RPMI7951 (cell line): ENCODE measurements at places on chromosomes 1 and 21. TPM values are rescaled to one million over a fixed set of nuclear protein-coding genes. Genes with fewer than 3 reads are reported as not detected.
A peak's percentile ranks its signal among the peaks of the same experiment; 100 is the strongest.

DNA sequence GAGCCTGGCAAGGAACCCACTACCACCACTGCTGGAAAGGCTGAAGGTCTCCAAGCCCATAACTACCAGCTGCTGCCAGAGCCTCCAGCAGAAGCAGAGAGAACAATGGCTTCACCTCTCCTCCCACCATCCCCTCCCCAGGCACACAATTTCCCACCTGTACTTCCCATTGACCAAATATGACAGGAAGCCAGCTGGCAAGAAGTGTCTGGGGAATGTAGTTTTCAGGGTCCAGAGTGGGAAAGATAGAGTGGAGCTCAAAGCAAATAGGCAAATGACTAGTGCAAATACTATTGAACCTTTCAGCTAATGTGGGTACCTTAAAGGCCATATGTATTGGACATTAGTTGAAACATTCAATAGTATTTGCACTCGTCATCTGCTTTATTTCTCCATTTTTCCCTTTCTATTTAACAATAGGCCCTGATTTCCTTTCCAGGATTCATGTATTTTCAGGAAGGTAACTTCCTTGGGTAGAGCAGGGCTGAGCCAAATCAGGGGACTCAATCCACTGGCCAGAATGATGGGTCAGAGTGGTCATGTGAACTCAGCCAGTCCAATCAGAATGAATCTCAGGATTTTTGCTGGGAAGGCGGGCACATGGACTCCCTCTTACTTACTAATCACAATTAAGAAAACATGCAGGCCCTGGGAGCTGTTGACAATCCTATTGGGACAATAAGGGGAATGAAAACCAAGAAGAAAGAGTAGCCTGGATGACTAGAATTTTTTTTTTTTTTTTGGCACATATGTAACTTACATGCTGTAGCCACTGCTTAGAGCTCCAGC, 12.1 kb upstream of the NFYC start:
- DNase-seq, result no peak

DNA sequence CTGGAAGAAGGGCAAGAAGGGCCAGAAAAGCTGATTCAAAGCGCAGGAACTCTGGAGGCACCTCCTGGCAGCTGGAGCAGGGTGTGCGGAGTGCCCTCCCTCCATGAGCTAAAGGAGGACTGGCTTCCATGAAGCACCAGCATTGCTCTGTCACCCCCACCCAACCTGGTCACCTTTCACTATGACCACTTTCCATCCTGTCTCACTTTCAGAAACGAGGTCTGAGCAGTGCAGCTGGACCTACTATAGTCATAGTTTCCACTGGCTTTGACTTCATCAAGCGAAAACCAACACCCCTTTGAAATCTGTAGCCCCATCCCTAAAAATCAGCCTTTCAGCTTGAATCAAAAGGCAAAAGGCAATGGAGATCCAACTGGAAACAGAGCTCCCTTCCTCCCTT, 84.8 kb upstream of the CACNA1E start:
- DNase-seq, result no peak

DNA sequence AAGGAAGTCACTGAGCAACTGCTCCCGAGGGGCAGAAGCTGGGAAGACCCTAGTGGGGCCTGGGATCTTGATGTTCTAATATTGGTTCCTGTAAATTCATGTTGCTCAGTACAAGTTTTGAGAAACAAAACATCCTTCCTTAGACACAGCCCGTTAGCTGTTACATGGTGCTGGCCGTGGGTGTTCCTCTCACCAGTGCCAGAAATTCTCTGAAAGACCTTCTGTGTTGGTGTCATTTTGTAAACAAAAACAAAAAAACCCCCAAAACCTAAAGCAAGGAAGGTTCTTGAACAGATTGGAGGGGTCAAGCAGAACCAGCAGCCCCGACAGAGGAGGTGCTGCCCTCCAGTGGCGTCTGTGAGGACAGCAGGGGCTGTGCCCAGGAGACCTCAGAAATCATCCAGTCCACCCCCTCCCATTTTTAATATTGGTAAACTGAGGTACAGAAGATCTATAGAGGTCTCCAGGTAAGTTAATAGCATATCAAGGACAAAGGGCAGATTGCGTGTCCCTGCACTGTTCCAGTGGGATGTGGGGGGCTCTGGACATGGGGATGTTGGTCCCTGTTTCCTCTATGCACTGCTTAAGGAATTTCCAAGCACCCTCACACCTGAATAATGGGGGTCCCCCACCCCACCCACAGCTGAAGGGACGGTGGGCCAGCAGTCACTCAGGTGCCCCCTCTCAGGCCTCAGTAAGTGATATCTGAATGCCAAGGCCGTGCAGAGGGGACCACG, 38.2 kb downstream of the SLC2A7 start:
- peak; percentile 42 for DNase-seq

DNA sequence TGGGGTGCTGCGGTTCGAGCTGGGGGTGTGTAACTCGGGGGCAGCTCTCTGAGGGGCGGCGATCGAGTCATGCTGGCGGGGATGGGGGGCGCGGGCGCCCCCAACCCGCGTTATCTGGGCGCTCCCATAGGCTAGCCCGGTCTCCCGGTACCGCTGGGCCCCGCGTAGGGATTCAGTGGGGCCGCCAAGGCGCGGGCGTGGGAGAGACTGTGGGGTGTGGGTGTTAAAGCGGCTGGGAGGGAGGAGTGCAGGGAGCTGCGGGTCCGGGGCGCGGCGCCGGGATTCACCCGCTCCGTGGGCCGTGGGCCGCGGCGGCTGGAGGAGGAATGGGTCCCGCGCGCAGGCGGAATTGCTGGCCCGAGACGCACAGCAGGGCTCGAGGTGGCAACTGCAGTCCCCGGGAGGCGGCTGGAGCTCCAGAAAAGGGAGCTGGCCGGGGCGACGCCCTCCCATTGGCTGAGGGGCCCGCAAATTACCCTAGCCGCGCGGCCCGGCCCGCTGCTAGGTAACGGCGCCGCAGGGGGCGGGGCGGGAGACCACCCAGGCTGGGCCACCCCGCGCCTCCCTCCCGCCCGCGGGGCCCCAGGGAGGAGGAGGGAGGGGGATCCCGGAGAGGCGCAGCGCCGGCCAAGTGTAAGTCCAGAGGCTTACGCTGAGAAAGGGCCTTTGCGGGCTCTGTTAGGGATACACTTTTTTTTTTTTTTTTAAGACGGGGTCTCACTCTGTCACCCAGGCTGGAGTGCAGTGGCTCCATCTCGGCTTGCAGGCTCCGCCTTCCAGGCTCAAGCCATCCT, at the start of gene PTCH2:
TSS of gene PTCH2 (minus strand) at position 392 of the 794 bp plus-strand sequence. CDS start at position 71, 321 bp downstream.
- peak; percentile 83 for DNase-seq

- no peak for DNase-seq
These were observed 19.0 kb upstream of the PRELP start for GRCh38 chr1:203456577-203456976.

Gene TFB2M
- total RNA-seq, result 22.0 and 25.6 TPM in 2 replicates
